Central memory CD4-positive, alpha-beta T cell (primary cell): ENCODE measurements at places on chromosomes 11 and 22.

DNA sequence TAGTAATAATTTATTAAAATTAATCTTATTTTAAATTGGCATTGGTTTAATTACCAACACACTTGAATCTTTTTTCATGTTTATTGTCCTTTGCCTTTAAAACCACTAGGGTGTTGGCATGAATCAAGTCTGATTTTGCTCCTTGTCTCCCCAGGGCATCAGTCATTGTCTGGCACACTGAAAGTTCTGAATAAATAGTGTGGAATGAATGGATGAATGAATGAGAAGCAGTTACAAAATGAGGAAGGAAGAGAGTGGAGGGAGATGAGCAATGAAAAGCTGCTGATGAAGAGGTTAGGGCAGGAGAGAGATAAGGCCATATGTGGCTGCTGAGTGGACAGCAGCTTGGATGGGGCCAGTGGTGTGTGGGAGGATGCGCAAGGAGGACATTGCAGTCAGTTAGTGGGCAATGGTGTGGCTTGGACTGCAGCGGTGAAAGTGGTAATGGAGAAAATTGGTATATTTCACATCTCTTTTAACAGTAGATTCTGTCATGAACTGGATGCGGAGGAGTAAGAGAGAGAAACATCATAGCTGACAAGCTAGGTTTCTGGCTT, 132.0 kb downstream of the SPON1 start:
- DNase-seq: no peak

DNA sequence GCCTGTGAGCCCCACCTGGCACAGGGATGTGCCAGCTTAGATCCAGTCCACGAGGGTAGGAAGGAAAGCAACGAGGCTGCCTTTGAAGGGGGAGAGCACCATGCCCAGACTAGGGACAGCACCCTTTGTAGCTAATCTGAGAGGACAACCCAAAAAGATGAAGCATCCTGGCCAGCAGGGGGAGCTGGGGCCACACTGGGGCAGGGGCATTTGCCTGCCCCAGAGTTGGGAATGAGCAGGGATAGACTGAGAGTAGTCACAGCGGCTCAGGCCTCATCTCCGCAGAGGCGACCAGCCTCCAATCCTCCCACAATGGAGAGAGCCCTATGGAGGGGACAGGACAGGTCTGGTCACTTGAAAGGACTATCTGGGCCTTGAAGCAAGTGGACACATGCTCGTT, 16.4 kb downstream of the LMO1 start:
- DNase-seq: no peak

DNA sequence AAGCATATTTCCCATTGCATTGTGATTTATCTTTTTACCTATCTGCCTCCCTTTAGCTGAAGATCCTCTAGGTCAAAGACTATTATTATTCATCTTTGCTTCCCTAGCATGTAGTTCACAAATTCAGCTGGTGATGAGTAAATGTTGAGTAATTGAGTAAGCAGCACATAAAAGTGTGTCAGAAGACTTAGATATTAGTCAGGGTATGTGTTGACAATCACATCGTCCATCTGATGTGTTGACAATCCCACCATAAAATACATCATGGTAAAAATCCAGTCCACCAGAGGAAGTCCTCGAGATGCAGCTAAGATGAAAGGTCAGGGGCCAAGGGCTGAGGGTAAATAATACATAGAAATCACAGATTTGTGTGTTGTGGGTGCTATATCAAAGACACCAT, 22.9 kb upstream of the ABTB2 start:
- no peak for DNase-seq

- DNase-seq: no peak
Measured at GRCh38 chr22:49039625-49040024, 788.0 kb downstream of the BRD1 start.

GRCh38 chr11:95434009-95434408, 203.0 kb upstream of the SESN3 start:
- DNase-seq: no peak

GRCh38 chr11:134734141-134734845, 322.3 kb upstream of the B3GAT1 start:
- no peak for DNase-seq

- no peak for DNase-seq
Measured at GRCh38 chr11:120141768-120142423, 4.0 kb upstream of the TRIM29 start.

DNA sequence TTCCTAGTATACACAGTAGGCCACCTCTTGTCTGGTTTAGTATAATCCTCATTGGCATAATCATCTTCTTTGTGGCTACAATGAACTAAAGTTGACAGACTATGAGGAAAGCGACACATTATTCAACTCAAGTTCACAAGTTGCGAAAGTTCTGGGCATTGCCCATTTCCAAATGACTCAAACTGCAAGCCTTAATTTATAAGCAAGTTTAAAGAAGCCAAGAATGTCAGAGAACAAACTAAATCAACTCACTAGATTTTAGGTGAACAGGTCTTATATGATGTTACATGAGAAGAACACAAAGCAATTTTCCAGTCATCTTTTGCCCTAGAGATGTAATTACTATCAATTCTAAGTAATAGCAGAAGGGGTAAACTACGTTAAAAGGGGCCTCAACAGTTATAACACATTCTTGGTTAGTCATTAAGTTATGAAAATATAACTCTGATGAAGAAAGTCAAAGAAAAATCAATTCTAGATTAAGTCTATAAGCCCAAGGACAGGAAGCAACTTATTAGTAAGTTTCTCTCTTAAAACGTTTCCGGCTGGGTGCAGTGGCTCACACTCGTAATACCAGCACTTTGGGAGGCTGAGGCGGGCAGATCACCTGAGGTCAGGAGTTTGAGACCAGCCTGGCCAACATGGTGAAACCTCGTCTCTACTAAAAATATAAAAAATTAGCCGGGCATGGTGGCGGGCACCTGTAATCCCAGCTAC, 21.5 kb downstream of the PICALM start:
- peak; percentile 19 for DNase-seq

DNA sequence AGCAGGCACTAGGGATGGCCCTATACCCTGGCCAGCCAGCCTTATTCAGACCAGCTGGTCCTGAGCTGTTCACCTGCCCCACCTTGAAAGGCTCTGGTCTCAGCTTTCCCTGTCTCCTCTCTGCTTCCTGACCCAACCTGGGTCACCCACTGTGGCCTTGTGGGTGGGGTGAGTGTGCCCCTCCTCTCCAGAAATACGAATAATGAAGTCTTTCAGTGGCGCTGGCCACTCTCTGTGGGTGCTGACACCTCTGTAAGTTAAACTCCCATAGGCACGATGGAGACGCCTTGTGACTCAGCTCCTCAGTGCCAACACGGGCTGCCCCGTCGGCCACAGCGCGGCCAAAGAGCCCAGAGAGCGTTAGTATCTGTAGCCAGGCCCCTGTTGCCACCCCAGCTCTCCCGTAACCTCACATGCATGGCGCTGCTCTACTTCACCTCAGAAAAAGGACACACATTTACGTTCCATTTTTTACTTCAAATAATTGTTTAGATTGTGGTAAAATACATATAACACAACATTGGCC, 74.6 kb upstream of the SEPTIN5 start:
- DNase-seq: no peak

- DNase-seq: no peak
Measured at GRCh38 chr11:116984589-116984988, 113.6 kb downstream of the SIK3 start.

GRCh38 chr11:83583757-83584366, 297.7 kb upstream of the CCDC90B start:
- no peak for DNase-seq

- DNase-seq: no peak
Measured at GRCh38 chr11:78336877-78337553, 80.6 kb downstream of the GAB2 start.

- DNase-seq: no peak
Measured at GRCh38 chr22:38745676-38746460, 9.9 kb downstream of the SUN2 start.

DNA sequence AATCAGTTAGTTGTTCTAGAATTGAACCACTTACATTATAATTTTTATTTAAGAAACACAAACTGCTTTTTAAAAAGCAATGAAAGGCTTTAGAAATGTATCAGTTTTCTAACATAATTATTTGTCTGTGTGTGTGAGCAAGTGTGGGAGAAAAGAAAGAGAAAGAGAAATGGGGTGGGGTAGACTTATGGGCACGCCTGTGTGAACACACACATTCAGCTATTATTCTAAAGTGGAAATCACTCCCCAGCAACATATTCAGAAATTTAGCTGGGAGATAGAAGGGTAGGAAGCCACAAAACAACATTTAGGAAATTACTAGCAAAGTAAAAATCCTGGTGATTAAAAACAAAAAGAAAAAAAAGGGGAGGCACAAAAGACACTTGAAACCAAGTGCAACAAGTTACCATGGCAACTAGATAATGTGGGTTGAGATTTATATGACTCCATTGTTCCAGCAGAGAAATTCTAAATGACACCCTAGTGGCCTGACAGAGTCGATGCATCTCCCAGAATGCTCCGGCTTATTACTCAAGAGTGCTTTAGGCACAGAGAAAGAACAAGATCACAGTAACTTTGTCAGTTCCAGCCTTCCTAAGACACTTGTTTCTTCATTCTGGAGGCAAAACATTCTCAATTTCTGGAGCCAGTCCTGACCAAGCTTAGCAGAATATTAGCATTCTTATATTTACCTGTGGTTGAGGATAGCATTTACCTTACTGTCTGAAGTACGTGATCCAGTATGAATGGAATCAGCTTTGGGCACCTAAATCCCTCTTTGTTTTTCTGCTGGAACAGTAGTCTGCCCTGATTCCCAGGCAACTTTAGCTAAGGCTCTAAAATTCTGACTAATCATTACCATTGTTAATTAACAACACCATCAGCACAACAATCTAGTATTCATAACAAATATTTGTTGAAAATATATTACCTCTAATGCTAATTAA, 444.4 kb downstream of the DLG2 start:
- DNase-seq: no peak

GRCh38 chr22:27990451-27990840, 71.4 kb upstream of the PITPNB start:
- DNase-seq: no peak

DNA sequence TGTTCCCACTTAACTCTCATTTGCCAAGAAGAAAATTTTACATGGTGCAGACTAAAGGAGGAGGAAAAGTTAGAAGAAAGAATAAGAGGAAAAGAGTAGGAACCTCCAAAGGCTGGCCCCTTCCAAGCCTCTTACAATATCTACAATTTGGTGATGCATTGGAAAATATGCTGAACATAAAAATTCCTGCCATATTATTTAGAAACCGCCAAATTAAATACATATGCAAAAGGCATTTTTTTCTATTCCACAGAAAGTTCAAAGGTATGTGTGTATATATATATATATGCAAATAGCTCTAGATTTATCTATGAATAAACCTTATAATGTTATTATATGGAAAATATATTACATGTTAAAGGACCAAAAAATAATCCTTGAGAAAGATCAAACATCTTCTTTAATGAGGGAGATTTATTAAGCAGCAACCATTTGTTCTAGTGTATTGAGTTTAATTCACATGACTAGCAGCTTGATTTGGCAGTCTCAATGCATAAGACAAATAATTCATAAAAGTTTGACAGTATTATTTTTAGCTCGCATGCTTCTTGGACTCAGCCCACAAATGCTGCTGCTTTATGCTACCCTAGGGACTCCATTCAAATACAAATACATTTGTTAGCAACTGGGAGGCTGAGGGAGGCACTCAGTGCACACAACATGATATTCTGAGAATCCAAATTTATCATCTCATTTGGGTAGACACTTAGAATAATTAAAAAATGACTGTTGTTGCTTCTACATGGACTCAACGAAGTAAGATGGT, 184.9 kb downstream of the SBF2 start:
- no peak for DNase-seq

- DNase-seq: no peak
Measured at GRCh38 chr11:114442536-114442935, 3.3 kb downstream of the REXO2 start.

DNA sequence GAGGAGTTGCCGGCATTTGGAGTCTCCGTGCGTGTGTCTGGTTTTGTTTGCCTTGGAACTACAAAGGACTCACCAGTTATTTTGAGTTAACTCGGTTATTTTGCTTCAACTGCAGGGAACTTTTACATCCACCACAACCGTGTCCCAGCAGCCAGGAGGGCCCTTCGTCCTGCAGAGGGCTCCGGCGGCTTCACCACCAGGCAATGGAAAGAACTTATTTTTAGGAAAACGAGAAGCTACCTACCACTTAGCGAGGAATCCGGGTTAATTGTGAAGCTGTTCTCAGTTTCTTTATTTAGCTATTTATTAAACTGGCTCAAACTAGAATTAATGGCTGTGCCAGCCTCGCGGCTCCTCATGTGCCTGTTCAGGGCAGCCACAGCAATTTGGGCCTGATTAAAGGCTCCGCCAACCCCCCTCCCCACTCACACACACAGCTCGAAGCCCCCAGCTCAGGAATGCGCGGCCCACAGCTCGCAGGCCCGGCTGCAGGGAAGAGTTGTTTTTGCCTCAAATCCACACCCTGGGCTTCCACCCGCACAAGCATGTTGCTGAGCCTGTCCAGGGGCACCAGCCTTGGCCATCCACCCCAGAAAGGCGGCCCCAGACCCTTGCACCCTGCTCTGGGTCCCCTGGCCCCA, 55.9 kb upstream of the FGF3 start:
- DNase-seq: no peak

- DNase-seq: peak; percentile 36
Measured at GRCh38 chr22:29154364-29155048, 51.2 kb upstream of the EMID1 start.

GRCh38 chr11:10139656-10140055, 154.4 kb downstream of the SBF2 start:
- DNase-seq: no peak

DNA sequence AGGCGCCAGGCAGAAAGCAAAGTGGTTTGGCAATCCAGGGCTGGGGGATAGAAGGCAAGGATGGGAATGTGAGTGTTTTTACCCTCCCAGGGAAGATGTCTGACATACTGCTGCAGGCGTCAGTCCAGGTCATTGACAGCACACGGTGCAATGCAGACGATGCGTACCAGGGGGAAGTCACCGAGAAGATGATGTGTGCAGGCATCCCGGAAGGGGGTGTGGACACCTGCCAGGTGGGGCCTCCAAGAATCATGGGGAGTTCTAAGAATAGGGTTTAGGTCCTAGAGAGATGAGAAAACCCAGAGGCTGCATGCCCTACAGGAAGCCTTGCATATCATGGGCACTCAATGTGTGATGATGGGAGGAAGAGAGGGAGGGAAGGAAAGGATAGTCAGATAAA, 28.3 kb upstream of the SMIM35 start:
- no peak for DNase-seq

GRCh38 chr11:63705526-63705925, 24.2 kb downstream of the RTN3 start:
- DNase-seq: no peak

DNA sequence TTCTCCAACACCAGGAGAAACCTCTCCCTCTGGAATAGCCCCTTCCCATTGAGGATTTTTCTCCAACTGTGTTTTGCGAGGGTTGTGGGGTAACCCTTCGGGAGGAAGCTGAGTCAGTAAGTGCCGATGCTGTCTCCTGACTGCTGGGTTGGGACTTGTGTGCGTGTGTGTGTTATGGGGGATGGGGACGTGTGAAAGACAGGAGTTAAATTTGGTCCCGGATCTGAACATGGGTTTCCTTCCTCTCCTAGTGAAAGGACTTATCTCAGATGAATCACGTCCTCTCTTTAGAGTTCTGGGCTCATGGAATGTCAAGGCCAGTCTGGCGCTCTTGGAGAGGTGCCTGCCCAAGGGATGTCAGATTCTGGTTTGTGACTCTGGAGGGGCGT, 33.3 kb downstream of the KIAA1671 start:
- DNase-seq: no peak
